ENCODE measurements at places on chromosomes 6 and 20.

DNA sequence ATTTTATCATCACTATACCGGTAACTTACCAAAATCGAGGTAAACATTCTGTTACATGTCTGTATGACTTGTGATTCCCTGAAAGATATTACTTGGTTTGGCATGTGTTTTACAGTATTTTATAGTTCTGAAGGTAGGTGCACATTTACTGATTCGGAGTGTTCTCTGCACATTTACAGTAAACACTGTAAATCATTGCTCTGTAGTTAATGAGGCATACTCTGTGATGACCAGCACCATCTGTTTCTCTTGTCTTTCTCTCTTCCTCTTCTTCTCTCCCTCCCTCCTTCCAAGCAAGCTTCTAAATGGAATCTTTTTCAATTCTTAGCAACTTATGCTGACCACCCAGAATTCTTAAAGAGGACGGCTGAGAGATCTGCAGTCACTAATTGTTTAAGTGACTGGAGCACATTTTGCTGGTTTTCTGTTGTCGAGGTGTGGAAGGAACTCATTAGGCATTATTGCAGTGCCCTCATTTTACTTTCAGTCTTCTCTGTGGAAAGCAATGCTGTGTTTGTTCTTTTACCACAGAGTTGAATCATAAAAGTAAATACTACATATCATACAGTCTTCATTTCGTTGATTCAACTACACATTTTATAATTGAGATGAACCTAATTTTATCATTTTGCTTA is 126.5 kb downstream of the UTRN start:
- DNase-seq, result no peak

- DNase-seq, result no peak
Observed at GRCh38 chr6:63140114-63140513, 71.2 kb upstream of the FKBP1C start.

- DNase-seq, result no peak
Observed at GRCh38 chr6:77883851-77884250, 231.0 kb downstream of the MEI4 start.

DNA sequence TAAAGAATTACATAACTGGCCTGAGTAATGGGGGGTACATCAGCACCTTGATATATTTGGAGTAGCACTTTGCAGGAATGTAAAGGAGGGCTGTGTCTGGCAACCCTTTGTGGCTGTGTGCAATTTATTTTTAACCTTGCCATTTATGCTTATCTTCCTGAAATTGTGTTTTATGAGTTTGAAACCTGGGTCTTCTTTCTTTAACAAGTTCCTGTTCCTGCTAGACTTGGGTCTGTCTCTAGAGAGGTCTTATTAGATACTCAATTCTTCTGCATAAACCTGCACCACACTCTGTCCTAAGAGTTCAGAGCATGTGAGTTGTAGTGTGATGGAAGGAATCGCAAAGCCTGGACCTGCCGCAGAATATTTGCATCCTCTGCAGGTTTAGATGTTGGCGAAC is 181.0 kb downstream of the JARID2 start:
- DNase-seq, result no peak

- DNase-seq, result no peak
Observed at GRCh38 chr20:19113343-19113930, 99.0 kb upstream of the SLC24A3 start.

- DNase-seq, result no peak
Observed at GRCh38 chr6:111791415-111791814, 81.8 kb downstream of the FYN start.

DNA sequence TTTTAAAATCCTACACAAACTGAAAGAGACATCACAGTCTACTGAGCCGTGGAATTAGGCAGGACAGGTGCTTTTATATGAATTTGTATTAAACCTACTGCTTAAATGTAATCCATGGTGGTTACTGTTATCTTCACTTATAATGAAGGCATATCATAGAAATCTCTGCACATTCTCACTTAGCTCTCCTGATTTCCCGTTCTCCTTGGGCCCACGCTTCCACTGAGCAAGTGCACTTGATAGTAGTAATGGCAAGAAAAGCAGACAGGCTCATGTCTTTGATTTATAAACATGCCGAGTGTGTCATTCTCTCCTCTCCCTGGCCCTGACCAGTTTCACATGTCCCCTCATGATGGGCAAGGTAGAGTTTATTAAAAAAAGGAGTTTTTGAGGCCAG is 186.3 kb downstream of the HIVEP2 start:
- no peak for DNase-seq
